ENCODE measurements at places on chromosomes 12 and 14. TPM values are rescaled to one million over a fixed set of nuclear protein-coding genes. Genes with fewer than 3 reads are reported as not detected.

A2ML1 gene
- not detected for polyA plus RNA-seq

ADAMTS20 gene
- not detected for polyA plus RNA-seq

PTPRB gene
- polyA plus RNA-seq = not detected

OTUB2 gene
- polyA plus RNA-seq = 0.33 TPM

CMA1 gene
- polyA plus RNA-seq = not detected

KCNH3 gene
- 1.3 TPM for polyA plus RNA-seq
